ENCODE measurements at places on chromosomes 6 and 20.

- no peak for DNase-seq
Observed at GRCh38 chr20:5357946-5358345, 41.2 kb upstream of the PROKR2 start.

- DNase-seq: no peak
Observed at GRCh38 chr6:29490552-29490951, 2.8 kb upstream of the MAS1L start.

DNA sequence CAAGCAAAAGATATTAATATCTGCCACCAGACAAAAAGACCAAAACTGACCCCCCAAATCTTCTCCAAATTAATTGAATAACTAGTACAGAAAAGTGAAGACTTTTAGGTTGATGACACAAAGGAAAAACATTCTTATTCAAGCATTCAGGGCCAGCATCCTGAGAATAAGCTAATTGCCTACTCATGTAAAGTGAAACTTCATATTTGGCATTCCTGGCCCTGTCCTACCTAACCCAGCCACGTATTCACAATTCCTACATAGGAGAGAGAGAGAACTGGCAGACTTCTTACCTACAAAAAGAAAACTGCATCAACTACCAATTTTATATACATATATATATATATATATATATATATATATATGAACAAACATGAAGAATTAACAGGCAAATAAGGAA is 4.9 kb upstream of the ASCC3 start:
- no peak for DNase-seq

GRCh38 chr20:9363673-9364072 is 150.7 kb upstream of the LAMP5 start:
- DNase-seq: no peak

DNA sequence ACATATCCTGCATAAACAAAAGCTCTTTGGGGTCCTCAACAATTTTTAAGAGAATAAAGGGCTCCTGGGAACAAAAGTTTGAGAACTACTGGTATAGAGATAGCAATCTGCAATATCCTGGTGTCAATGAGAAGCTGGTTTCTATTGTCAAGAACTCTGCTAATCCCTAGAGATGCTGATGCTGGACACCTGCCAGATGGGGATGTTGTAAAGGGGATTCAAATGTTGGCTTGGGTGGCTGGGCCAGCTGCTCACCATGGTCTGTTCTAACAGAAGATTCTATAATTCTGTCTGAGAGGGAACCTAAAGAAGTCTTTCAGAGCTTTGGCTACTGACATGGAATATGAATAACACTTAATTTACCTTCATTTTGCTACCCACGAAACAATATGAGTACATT is 137.8 kb downstream of the BTBD9 start:
- DNase-seq: no peak

GRCh38 chr6:93859971-93860370 is 440.6 kb upstream of the EPHA7 start:
- DNase-seq: no peak

DNA sequence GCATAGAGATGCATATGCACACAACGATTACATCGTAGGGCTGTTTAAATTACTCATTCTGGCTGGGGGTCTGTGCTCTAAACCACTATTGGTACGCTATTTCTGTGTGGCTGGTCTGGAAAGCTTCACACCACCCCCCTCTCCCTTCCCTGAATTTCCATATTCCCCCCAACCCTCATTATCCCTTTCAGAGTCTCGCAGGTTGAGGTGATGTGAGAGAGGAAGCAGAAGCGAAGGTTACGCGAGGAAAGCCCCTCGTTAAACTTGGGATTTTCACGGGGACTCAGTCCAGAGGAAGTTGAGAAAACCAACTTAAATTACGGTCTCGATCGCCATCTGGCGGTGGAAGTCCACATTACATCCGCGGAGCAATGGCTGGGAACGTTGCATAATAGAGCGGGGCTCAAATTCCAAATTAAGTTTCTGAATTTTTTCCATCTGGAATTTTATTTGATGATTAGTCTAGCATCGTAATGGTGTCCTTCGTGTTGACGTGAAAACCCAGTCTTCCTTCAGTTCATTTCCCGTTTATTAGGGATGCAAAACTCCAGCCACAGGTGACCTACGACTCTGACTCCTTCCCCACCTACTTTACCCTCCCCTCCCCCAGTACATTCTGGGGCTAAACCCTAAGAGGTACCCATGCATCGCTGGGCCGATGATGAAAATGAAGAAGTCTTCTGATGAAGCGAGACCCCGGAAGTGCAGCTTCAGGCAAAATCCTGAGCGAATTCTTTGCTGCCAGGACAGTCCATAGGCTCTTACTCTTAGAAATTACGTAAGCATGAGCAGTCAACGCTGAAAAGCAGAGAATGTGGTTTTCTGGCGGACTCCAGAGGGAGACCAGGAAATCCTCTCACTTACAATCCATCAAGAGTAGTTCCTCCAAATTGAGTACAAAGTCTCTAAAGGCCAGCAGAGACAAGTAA is 19.7 kb downstream of the HLA-DOB start:
- peak; percentile 63 for DNase-seq

DNA sequence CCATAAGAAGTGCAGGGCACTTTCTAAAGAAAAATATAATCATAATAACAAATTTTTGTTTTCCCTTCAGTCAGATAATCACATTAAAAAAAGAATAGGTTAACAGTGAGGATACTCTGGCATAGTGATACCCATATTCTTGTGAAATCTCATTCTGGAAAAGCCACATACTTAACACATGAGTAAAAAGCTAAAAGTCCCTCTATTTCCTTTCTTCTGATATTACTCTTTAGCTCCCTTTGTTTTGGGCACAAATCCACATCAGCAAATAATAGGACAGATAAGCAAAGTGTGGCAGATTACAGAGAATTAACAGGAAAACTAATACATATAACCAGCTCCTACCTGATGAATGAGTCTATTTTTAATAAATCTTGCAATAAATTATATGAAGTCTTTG is 15.8 kb downstream of the SHPRH start:
- DNase-seq: no peak

DNA sequence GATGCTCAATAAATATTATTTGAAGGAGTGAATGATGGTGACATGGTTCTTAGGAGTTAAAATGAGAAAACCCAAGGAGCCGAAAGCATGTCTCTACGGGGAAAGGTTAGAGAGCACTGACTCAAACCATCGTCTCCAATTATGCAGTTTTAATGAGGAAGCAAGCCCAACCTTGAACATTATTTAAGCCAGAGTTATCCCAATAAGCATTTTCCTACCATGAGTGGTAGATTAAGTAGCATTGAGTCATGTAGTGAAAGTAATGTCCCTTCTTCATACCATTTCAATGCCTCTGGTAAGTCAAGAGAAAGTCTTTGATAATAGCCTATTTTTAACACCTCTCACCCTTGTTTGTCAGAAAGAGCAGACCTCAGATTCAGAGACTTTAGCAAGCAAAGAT is 13.5 kb downstream of the TSHZ2 start:
- no peak for DNase-seq

DNA sequence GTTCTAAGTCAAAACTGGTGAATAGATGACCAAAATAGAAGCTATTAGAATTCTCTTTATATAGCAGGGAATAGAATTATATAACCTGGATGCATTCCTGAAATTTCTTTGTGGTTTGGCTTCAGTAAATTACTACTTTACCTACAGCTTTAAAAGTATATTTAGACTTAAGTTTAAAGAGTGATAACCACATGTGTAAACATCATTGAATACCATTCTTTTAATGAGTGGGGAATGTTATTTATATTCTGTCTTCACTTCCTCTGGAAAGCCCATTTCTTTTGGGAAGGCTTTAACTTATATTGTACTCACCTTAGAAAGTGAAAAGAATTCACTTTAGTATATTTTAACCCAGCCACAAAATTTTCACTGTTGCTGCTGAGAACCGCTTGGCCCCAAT is 39.1 kb downstream of the PLEKHG1 start:
- no peak for DNase-seq

DNA sequence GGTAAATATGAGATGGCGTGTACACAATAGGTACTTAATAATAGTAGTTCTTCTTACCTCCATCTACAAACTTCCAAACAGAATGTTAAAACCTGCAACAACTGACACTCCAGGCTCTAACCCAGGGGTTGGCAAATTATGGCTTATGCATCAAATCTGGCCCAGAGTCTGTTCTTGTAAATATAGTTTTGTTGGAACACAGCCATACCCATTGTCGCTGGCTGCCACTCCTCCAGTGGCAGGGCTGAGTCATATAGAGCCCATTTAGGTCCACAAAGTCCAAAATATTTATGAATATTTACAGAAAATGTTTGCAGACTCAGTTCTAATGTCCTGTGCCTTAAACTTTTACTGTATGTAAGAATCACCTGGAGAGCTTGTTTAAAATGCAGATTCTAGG is 69.9 kb upstream of the BTBD3 start:
- DNase-seq: no peak

DNA sequence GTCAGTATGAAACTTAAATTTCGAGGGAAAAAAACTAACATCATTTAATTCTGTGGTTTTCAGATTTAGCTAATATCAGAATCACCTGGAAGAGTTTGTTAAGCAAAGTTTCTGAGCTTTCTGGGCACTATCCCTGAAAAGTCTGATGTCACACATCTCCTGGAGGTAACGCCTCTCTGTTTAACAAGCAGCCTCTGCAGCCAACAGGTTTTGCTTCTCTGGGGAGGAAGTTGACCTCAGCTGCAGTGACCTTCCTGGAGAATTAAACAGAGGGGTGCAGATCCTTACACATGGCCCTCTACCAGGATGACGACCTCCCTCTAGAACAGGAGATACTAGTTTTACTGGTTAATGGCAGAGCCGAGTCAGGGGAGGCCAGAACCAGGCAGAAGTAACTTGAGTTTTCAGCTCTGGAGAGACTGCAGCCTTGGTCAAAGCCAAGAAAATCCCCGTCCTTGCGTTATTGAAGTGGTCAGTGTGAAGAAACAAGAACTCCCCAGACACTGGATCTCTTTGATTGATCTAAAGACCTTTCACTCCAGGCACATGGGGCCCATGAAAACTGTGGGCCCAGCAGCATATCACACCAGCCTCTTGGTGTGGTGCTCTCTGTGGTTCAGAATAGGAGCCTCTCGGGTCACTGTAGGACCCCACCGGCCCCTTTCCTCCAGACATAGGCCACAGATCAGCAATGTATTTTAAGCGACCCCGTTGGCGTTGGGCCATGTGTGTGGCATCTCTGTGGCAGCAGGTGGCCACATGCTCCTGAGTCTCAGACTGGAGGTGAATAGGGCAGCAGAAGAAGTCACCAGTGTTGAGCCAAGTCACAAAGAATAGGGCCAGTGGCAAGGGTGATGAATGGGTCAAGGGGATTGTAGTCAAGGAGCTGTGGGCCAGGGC is 33.4 kb upstream of the CCR6 start:
- DNase-seq: no peak

- DNase-seq: no peak
Observed at GRCh38 chr6:93989630-93990029, 570.3 kb upstream of the EPHA7 start.

DNA sequence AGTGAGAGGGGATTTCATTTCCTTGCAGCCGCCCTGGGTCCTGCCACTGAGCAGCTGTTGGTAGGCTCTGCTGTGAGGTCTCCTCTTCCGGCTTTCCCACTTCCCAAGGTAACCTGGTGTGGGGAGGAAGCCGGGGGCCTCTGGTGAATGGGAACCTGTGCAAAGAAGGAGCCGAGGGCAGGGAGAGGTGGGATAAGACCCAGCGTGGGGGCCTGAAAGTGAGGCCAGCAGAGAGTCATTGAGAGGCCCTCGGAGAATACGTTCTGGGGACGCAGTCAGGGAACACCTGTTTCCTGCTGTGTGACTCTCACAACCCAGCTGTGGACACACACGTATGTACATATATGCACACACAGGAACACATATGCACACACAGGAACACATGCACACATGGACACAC is 100.7 kb downstream of the CDH26 start:
- DNase-seq: no peak

DNA sequence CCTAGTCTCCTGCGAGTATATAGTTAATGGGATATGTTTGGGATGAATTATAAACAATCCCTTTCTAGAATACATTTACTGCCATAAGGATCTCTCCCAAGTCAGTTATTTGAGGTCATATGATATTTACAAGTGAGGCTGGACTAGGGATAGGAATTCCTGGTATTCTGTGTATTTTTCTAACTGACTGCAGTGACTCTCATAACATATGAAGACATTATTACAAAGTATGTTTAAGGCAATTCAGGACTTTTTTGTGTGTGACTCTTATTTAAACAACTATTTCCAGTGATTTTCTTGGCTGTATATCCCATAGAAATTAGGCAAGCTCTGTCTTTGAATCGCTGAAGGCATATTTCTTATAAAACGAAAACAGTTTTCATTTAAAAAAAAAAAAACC is 18.4 kb upstream of the TNFAIP3 start:
- no peak for DNase-seq

DNA sequence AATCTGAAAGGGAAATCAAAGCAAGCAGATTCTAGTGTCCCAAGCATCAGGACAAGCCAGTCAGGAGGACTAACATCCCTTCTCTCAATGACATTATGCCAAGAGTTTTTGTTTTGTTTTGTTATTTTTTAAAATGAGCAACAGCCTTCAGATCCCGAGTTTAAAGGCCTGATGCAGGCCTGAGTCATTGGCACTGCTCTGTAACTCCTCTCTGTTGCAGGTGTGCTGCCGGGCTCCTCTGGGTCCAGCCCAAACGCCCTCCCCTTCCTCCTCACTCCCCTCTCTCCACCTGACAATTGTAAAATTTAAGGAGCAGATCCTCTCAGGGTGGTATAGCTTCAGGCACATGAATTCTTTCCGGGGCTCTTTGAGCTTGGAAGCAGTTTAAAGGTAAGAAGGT is 502.0 kb downstream of the BMP2 start:
- DNase-seq: no peak

DNA sequence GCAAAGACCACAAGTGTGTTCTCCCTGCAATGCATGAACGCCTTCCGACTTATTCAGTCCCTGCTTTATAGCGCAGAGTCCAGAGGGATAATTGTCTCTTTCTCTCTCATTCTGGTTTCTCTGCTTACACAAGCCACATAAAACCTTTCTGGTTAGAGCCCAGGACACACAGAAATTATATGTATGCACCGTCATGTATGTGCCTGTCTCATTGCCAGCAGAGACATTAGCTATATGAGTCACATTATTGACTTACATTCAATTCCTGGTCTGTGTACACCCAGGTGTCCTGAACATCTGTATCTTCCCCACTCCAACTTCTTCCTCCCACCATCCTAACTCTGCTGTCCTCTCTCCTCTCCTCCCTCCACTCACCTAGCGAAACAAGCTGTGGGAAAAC is 44.0 kb downstream of the LRFN2 start:
- no peak for DNase-seq

DNA sequence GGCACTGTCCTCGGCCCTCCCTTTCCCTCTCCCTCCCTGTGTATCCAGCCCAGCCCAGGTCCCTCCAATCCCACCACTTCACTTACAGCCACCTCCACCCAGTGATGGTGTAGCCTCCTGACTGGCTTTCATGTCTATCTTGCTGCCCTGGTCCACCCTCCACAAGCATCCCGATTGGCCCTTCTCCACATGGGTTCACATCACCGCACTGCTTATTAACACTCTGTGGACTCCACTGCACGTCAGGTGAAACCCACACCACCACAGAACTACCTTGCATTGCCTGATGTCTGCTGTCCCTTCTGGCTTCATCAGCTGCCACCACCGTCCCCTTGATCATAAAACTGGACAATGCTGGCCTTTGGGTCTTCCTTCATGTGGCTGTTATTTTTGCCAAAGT is 220.4 kb upstream of the ARID1B start:
- DNase-seq: no peak

- DNase-seq: no peak
Observed at GRCh38 chr6:104698979-104699378, 160.7 kb downstream of the HACE1 start.

GRCh38 chr6:131038597-131039344 is 24.3 kb downstream of the EPB41L2 start:
- no peak for DNase-seq

GRCh38 chr6:18511211-18511610 is 124.1 kb downstream of the RNF144B start:
- DNase-seq: no peak
